ENCODE measurements at places on chromosomes 16 and 17. TPM values are rescaled to one million over a fixed set of nuclear protein-coding genes. Genes with fewer than 3 reads are reported as not detected.

ODAD4 gene
- 1.1 TPM for total RNA-seq

PLXDC1 gene
- total RNA-seq, result 8.9 TPM

PIK3R6 gene
- total RNA-seq, result not detected

KRTAP4-1 gene
- total RNA-seq, result not detected

DNA sequence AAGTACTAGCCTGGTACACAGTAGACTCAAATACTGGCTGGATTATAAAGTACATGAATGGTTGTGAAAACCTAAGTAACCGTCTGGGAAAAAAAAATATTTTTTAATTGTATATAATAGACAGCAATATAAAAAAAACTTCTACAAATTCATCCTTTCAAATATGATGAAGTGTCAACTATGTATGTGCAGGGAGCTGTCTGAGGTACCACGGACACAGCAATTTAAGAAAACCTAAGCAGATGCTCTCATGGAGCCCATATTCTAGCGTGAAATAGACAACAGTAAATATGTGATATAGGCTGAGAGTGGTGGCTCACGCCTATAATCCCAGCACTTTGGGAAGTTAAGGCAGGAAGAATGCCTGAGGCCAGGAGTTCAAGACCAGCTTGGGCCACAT is 104.6 kb downstream of the TTC19 start:
- H3K27me3 ChIP-seq, result no peaks in the 10 kb centered on the region
- H3K4me3 ChIP-seq, result no peak overlapping the region
- peaks cover 4% of the 10 kb centered on the region for H3K4me1 ChIP-seq
- H3K27ac ChIP-seq, result no peak overlapping the region
- no peak for DNase-seq
- H3K36me3 ChIP-seq, result peaks cover 25% of the 10 kb centered on the region

DNA sequence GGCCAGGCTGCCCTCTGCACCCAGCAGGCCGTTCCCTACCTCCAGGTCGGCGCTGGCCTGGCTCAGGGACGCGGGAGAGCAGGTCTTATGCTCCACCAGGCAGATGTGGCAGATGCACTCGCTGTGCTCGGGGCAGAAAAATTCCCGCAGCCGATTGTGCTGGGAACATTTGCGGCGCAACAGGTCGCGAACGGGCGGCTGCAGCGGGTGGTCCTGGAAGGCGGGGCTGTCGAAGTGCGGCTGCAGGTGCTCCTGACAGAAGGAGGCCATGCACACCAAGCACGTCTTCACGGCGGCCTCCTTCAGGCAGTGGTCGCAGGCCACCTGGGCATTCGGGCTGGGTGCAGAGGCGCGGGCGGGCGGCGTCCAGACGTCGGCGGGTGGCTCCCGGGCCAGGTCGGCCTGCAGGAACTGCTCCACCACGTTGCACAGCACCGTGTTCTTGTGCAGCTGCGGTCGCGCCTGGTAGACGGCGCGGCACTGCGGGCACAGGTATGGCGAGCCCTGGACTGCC is 439 bp downstream of the TRIM25 start:
- H3K4me1 ChIP-seq, result peaks cover 26% of the 10 kb centered on the region
- peak overlapping the region; percentile 78 for H3K27ac ChIP-seq
- H3K36me3 ChIP-seq, result no peaks in the 10 kb centered on the region
- no peak for DNase-seq
- H3K4me3 ChIP-seq, result peak overlapping the region; percentile 91
- H3K27me3 ChIP-seq, result no peaks in the 10 kb centered on the region

GRCh38 chr16:11681556-11681955 is 13.3 kb downstream of the SNN start:
- H3K27ac ChIP-seq, result no peak overlapping the region
- no peak overlapping the region for H3K4me3 ChIP-seq
- H3K36me3 ChIP-seq, result peaks cover 14% of the 10 kb centered on the region
- peaks cover 31% of the 10 kb centered on the region for H3K4me1 ChIP-seq
- DNase-seq, result no peak
- H3K27me3 ChIP-seq, result no peaks in the 10 kb centered on the region

DNA sequence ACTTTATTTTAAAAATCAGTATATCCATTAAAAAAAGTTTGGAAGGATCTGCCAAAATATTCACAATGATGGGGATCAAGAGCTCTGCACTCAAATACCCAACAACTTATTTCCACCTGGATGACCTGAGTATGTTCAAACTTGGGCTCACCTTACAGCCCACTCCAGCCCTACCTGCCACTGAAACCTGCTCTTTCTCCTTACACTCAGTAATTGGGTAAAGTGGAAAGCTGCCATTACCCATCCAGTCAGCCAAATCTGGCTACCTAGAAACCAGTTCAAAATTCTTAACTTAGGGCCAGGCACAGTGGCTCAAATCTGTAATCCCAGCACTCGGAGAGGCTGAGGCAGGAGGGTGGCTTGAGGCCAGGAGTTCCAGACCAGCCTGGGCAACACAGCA is 9.6 kb downstream of the VPS53 start:
- peaks cover 19% of the 10 kb centered on the region for H3K36me3 ChIP-seq
- H3K4me1 ChIP-seq, result no peaks in the 10 kb centered on the region
- no peak overlapping the region for H3K27ac ChIP-seq
- no peak overlapping the region for H3K4me3 ChIP-seq
- no peaks in the 10 kb centered on the region for H3K27me3 ChIP-seq

DNA sequence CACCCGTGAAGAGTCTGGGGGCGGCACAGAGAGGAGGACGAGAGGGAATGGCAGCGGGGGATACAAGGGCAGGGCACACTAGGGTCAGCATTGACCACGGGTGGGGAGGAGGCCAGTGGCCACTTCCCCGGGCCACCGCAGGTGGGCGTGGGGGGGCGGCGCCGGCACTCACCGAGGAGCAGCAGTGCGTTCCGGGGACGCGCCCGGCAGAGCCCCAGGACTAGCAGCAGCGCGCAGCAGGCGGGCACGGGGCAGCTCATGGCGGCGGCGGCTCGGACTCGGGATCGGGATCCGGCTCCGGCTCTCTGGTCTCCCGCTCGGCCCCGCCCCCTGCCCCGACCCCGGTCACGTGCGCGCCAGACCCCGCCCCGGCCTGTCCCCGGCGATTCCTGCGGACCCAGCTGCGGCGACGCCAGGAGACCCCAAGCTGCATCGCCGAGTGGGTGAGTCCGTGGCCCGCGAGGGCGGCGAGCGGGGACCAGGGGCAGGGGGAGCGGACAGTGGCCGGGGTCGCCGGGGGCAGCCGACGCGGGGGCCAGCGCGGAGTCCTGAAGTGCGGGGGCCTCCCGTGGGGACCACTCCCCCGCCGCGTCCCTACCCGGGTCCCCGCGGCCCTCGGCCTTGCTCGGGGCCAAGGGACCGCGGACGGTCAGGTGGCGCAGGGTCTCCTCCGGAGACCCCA is at the start of the genes SGSH and SLC26A11:
Gene SGSH (minus strand): TSS at position 280 of the 682 bp plus-strand sequence. CDS start 20 bp downstream, at position 260.
Gene SLC26A11 (plus strand): TSS at position 374 of the 682 bp plus-strand sequence. CDS start 1,134 bp downstream, outside the sequence.
- DNase-seq, result peak; percentile 11
- H3K4me1 ChIP-seq, result peaks cover 10% of the 10 kb centered on the region
- H3K27ac ChIP-seq, result no peak within 1 kb of the TSS
- H3K27me3 ChIP-seq, result no peaks in the 10 kb centered on the region
- peak within 1 kb of the TSS; percentile 58 for H3K4me3 ChIP-seq

DNA sequence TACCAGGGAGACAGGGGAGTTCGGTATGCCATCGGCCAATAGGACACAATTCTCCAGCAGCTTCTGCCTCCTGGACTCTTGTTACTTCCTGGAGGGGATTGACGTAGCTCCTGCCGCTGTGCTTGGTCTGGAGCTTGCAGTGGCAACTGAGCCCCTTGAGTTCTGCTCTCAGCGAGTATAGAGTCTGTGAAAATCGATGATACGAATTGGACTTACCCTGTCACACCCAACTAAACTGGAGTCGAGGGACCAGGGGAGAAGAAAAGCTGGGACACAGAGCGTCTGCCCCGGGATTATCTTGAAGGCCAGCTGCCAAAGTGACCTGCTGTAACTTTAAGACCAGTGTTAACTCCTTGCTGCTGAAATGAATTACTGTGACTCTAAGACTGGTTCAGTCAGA is 22.2 kb downstream of the SEC14L1 start:
- DNase-seq, result no peak
- H3K4me1 ChIP-seq, result peaks cover 24% of the 10 kb centered on the region
- H3K27me3 ChIP-seq, result no peaks in the 10 kb centered on the region
- no peak overlapping the region for H3K27ac ChIP-seq
- peaks cover 12% of the 10 kb centered on the region for H3K36me3 ChIP-seq

DNA sequence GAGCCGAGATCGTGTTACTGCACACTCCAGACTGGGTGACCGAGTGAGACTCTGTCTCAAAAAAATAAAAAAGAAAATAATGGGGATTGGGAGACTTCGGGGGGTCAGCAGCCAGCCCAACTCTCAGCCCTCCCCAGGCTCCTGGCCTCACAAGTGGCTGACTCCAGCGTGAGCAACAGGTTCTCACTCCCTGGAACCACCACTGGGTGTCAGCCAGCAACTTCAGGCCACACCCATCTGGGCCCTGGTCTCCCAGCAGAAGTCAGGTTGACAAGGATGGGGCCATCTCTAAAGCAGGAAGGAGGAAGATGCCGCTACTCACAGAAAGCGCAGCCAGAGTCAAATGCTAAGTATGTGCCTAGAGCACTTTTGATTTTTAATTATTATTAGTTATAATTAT is 139.4 kb downstream of the C16orf78 start:
- H3K4me3 ChIP-seq, result no peak overlapping the region
- no peaks in the 10 kb centered on the region for H3K4me1 ChIP-seq
- H3K27me3 ChIP-seq, result no peaks in the 10 kb centered on the region
- no peak overlapping the region for H3K27ac ChIP-seq

- no peak for DNase-seq
- no peaks in the 10 kb centered on the region for H3K4me1 ChIP-seq
- no peaks in the 10 kb centered on the region for H3K36me3 ChIP-seq
Measured at GRCh38 chr16:20676837-20677236, 20.6 kb downstream of the ACSM1 start.
